Heart right ventricle (tissue), 16 donors: ENCODE measurements at places on chromosomes 3 and 15. TPM values are rescaled to one million over a fixed set of nuclear protein-coding genes. Genes with fewer than 3 reads are reported as not detected.

GRCh38 chr3:197356275-197356674 lies 57.9 kb upstream of the DLG1 start:
- DNase-seq, result peak; percentile 68

DNA sequence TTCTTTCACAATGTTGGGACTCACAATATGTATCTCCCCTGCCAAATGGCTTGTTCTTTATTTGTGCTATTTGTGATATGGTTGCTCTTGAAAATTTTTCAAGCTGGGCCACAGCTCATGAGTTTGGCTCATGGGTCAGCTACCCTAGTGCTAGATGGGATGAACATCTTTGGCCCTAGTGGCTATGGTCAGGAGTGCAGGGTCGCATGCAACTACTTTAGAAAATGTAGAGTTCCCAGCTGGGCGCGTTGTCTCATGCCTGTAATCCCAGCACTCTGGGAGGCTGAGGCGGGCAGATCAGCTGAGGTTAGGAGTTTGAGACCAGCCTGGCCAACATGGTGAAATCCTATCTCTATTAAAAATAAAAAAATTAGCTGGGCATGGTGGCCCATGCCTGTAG lies 55.8 kb downstream of the POLR2M start:
- DNase-seq, result no peak

DNA sequence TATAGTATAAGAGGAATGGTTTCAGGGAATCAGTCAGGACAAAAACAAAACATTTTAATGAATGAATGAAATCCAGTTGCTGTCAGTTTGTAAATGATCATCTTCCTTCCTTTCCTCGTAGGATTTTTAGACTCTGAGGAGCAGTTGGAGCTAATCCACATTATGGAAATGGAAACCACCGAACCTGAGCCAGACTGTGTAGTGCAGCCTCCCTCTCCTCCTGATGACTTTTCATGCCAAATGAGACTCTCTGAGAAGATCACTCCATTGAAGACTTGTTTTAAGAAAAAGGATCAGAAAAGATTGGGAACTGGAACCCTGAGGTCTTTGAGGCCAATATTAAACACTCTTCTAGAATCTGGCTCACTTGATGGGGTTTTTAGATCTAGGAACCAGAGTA lies 3.1 kb downstream of the TIPARP start:
- DNase-seq, result no peak

- no peak for DNase-seq
Observed at GRCh38 chr3:153631102-153631501, 469.1 kb downstream of the RAP2B start.

DNA sequence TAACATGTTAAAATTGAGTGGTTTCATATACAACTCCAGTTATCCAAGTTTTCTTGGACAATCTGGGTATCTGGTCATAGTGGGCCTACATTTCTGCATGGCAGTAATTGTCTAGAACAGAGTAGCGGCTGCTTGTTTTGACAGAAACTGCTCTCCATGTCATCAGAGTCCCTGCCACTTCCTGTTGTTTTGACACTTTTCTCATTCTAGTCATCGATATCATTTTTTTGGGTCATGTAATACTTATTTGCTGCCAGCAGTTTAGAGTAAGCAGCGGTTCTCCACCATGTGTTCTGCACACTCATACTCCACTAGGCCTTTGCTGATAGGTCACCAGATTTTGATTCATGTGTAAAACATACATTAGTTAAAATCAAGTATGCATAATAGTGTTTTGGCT lies 81.5 kb downstream of the SLC25A26 start:
- no peak for DNase-seq

The GOLGA8T gene
- not detected for total RNA-seq

DNA sequence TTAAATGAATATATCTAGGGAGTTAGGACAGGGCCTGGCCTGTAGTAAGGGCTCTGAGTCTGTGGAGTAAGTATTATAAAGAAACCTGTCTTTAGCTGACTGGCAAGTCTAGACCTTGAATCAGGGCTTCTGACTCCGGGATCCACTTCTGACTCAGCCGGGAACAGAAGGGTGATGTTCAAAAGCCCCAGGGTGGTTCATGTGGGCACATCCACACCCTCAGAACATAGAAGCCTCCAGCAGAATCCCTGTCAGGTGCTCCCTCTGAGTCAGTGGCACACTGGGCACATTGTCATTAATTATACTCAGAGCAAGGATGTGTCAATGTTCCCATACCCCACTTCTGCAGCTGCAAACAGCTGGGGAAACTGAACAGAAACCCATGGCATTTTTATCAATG lies 26.7 kb upstream of the SNRK start:
- no peak for DNase-seq

- no peak for DNase-seq
Observed at GRCh38 chr3:37072892-37073291, 79.6 kb downstream of the MLH1 start.

DNA sequence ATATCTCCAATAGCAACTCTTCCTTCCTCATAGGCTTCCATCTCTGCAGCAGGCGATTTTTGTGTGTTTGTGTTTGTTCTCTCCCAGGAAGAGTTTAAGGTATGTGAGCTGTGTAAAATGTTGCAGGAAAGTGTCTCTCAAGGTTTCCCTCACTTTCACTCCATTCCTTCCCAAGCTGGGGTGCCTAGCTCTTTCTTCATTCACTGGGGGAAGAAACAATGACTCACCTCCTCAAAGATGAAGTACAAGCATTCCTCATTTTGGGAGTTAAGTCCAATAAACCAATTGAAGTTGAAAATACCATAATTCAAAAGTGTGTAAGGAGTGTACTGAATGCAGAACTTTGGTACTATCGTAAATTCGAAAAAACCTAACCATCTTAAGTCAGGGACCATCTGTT lies 422.7 kb upstream of the CFAP20DC start:
- no peak for DNase-seq

DNA sequence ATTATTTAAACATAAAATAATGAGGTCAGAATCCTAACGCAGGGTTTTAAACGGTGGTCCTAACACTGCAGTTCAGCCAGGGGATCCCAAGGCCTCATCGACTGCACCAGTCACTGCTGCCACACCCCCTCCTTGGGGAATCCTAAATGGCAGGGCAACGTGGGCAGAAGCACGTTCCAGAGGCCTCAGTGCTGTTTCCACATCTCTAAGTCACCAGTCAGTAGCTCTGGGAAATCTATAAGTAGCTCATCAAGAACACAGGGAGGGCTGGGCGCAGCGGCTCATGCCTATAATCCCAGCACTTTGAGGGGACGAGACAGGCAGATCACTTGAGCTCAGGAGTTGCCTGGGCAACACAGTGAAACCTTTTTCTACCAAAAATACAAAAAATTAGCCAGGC lies 47.5 kb downstream of the PRTG start:
- no peak for DNase-seq
